Memory B cell (primary cell): ENCODE measurements at places on chromosomes 11 and 22.

DNA sequence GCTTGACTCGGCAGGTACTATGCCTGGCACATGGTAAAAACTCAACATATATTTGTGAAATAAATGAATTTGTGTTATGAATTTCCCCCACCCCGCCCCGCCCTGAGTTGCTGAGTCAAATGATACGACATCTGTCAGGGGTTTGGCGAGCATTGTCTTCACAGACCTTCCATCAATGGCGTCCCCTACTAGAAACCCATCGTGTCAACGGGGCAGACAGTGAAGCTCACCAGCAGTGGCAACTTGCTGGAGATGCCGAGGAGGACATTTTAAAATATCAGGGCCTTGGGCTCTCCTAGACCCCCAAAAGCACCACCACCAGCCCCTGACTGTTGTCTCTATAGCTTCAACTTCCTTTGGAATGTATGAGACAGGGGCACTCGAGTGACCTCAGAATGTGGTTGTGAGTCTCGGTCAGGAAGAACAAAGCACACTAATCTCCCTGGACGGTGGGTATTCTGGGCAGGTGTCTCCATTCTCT, 761 bp upstream of the NXF1 start:
- DNase-seq, result no peak
- peak overlapping the region; percentile 96 for H3K4me3 ChIP-seq
- peaks cover 15% of the 10 kb centered on the region for H3K36me3 ChIP-seq

GRCh38 chr11:47394322-47395222, 13.8 kb upstream of the SLC39A13 start:
- no peaks in the 10 kb centered on the region for H3K36me3 ChIP-seq
- H3K4me1 ChIP-seq, result peaks cover 40% of the 10 kb centered on the region
- H3K4me3 ChIP-seq, result peak overlapping the region; percentile 78

GRCh38 chr11:3073029-3073435, 15.8 kb upstream of the CARS1 start:
- H3K27ac ChIP-seq, result no peak overlapping the region
- no peak for DNase-seq
- peaks cover 4% of the 10 kb centered on the region for H3K27me3 ChIP-seq
- no peak overlapping the region for H3K4me3 ChIP-seq
- no peaks in the 10 kb centered on the region for H3K4me1 ChIP-seq
- H3K36me3 ChIP-seq, result no peaks in the 10 kb centered on the region

GRCh38 chr22:35458547-35459422, 58.8 kb downstream of the MCM5 start:
- H3K4me3 ChIP-seq, result no peak overlapping the region
- no peak for DNase-seq
- no peak overlapping the region for H3K27ac ChIP-seq
- H3K36me3 ChIP-seq, result peaks cover 9% of the 10 kb centered on the region

GRCh38 chr11:14179116-14179820, 179.7 kb downstream of the RRAS2 start:
- H3K4me3 ChIP-seq, result no peak overlapping the region
- H3K27me3 ChIP-seq, result peaks cover 22% of the 10 kb centered on the region
- no peaks in the 10 kb centered on the region for H3K4me1 ChIP-seq
- no peak overlapping the region for H3K27ac ChIP-seq

DNA sequence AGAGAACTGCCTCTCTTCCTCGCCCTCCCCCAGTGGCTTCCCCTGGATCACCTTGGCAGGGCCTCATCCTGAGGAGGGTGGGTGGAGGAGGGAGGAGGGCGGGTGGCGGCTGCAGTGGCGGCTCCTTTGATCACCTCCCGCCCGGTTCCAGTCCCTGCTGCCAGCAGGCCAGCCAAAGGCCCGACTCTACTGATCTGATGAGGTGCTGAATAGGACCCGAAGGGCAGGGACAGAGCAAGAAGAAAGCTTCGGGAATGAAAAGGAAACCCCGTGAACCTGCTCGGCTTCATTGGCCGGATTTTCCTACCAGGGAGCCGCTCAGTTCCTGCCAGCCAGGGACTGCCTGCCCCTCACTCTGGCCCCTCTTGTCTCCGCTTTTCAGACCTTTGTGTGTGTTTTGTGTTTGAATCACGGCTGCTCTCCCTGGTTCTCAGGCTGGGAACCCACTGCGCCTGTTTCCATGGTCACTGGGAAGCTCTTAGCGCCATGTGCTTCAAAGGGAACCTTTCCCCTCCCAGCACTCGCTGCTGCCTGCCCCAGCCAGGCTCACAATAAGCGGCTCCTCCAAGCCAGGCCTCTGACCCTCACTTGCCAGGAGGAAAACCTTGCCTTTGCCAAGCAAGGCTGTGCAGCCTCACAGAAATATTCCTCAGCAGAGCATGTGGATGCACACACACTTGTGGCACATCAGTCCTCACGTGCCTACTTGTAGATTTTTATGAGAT, 56.8 kb downstream of the C22orf31 start:
- no peak for DNase-seq
- no peaks in the 10 kb centered on the region for H3K4me1 ChIP-seq
- peaks cover 2% of the 10 kb centered on the region for H3K36me3 ChIP-seq
- H3K27ac ChIP-seq, result no peak overlapping the region

DNA sequence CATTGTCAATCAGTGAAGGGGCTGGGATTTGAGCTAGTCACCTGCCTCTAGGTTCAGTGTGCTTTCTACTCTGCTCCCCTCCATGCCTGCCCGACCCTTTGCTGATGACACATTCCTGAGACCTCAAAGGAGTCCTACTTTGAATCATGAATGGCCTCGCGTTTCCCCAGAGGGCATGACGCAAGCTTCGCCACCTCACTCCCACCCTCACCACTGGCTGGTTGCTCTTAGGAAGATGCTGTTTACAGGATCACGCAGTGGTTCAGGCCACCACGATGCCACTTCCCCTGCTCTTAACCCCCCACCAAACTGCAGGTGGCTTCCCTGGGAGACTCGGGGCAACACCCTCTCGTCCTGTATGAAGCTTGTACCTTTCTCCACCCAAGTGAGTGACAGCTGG, 62.9 kb upstream of the B3GAT1 start:
- peaks cover 20% of the 10 kb centered on the region for H3K27me3 ChIP-seq
- no peak for DNase-seq
- no peak overlapping the region for H3K27ac ChIP-seq
- no peak overlapping the region for H3K4me3 ChIP-seq
- no peaks in the 10 kb centered on the region for H3K4me1 ChIP-seq

DNA sequence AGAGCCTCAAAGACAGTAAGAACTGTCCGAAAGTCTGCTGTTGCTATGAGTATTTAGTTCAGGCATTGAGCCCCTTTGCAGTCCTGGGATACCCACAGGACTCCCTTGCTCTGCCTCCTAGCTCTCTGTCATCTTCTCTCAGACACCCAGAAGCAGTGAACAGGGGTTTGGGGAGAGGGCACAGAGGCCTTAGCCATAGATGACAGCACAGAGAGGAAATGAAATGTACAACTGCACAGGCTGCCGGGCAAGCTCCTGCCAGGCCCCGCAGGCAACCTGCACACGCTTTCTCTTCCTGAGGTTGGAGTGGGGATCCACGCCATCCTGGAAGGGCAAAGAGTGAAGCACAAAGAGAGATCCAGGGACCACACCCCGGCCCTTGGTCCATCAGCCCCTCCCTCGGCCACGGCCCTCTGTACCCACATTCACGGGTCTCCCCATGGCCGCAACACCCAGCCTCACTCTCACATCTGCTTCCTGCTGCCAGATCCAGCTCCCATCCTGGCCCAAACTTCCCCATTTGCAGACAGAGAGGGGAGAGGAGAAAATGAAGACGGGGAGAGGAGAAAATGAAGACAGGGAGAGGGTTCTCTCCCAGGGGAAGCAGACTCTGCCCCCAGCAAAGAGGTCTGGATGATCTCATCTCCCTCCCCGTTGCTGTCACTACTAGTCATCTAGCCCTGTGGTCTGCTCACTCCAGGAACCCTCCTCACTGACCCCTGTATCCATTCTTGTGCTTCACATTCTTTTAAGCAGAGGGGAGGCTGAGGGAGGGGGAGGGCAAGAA, 40.7 kb downstream of the CD6 start:
- no peak for DNase-seq
- peaks cover 13% of the 10 kb centered on the region for H3K4me1 ChIP-seq
- H3K27me3 ChIP-seq, result peaks cover 2% of the 10 kb centered on the region
- H3K27ac ChIP-seq, result no peak overlapping the region
- H3K4me3 ChIP-seq, result no peak overlapping the region

DNA sequence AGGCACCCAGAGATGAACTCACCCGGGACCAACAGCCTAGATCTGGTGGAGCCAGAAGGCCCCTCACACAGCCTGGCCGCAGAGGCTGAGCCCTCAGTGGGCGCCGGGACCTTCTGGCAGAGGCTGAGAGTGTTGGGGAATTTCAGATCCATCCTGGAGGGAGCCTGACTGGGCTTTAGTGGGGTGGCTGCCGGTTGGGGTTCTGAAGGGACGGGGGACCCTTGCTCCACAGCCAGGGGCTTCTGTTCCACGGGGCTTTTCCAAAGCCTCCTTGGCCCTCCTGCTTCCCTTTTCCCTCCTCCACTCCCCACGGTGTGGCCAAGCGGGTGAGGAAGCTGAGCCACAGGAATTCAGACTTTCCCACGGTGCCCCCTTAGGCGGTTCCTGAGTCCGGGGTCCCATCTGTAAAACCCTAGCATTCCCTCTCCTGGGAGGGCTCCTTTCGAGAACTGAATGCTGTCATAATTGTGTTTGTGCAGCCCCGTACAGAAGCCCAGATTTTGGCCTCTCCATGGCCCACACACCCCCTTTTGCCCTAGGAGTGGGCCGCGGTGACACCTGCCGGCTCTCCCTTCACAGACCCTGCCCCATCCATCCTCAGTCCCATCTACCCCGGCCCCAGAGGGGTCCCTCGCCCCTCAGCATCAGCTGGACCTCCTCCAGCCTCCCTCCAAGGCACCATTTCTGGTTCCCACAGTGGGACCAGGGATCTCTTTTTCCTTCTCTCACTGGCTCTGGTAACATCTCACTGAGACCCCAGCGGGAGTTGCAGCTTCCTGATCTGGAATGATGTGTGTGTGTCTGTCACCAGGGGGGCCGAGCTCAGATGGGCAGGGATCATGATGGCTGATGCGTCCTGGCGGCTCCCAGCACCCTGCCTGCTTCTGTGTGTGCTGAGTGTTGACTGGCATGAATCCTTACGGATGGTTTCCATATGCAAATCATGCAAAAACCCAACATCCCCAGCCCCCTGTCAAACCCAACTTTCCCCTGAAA, 1048.4 kb downstream of the TBC1D22A start:
- H3K27ac ChIP-seq, result no peak overlapping the region
- H3K36me3 ChIP-seq, result no peaks in the 10 kb centered on the region
- no peak overlapping the region for H3K4me3 ChIP-seq
- DNase-seq, result no peak
- H3K27me3 ChIP-seq, result peaks cover 13% of the 10 kb centered on the region

- H3K27ac ChIP-seq, result no peak overlapping the region
- H3K27me3 ChIP-seq, result peaks cover 6% of the 10 kb centered on the region
- no peak for DNase-seq
- H3K4me1 ChIP-seq, result no peaks in the 10 kb centered on the region
- peaks cover 3% of the 10 kb centered on the region for H3K36me3 ChIP-seq
Measured at GRCh38 chr11:58446294-58446693, 4.3 kb upstream of the OR5B12 start.
